ENCODE measurements at places on chromosomes 2 and 18.

DNA sequence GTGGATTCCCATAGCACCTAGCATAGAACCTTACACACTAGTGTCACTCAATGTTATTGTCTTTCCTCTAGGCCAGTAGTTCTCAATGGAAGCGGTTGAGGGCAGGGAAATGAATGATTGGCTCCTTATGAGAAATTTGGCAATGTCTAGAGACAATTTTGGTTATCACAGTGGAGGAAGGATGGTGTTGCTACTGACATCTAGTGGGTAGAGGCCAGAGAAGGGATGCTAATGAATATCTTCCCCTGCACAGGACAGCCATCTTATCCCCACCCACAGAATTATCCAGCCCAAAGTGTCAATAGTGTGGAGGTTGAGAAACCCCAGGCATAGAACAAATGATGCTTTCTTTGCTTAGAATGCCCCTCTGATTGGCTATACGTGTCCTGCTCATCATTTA, 15.8 kb downstream of the C18orf63 start:
- DNase-seq: no peak

DNA sequence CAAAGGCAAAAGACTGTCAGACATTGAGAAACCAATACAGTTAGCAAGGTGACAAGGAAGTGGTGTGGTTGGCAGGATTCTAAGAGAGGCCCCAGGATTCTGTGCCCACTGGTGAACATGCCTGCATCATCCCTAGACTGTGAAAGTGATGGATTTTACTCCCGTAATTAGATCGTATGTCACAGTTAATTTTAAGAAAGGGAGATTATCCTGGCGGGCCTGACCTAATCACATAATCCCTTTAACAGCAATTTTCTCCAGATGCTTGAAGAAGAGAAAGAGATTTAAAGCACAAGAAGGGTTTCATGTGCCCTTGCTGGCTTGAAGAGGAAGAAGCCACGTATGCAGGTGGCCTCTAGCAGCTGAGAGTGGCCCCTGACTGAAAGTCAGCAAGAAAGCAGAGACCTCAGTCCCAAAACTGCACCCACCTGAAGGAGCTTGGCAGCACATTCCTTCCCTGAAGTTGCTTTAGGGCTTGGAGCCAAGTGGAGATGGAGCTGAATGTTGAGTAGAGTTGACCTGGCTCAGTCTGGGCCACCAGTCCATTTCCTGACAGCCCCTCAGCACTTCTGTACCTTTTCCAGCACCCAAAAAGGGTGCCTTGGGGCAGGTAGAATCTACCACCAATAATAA, 49.1 kb downstream of the GTF3C3 start:
- no peak for DNase-seq

DNA sequence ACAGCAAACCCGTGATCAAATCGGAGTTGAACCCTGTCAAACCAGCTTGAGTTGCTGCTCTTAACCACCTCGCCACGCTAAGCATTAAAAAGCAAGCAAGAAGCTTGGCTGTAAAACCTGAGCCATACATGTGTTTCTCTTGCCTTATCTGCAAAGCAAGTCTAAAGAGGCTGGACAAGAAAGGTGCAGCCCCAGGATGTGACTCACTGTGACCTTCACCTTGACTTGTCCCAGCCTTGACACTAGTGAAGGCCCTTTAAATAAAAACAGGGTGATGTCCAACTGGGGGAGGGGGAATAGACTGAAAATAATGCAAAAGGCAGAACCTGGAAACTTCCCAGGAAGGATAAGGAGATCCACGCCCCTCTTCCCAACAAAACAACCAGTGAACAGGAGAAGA, 127.6 kb upstream of the NPAS2 start:
- DNase-seq: no peak

DNA sequence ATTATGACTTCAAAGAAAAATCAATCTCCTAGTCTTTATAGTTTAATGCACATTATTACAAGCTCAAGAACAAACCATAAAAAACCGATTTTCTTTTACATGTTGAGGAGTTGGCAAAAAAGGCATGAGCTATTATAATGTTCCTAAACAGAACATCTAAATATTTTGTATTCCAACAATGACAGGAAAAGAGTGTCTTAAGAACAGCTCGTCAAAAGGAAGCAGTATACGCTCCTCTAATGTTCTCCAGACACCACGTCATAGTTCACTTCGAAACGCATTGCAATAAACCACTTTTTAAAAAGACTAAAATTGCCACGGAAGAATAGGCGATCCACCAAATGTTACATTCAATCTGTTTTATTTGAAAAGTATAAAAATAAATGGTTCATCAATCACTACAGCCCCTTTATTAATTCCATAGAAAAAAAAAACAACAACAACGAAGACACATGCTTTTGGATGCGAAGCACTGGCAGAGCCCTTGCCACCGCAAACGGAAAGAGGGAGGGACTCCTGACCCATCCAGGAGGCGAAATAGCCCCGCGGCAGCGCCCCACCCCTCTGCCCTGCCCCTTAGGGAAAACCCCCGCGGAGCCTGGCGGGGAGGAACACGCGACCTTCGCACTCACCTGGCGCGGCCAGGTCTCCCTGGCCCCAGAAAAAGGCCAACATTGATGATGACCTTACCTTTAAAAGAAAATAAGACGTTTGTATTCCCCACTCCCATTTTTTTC, 45.8 kb downstream of the MBP start:
- no peak for DNase-seq

DNA sequence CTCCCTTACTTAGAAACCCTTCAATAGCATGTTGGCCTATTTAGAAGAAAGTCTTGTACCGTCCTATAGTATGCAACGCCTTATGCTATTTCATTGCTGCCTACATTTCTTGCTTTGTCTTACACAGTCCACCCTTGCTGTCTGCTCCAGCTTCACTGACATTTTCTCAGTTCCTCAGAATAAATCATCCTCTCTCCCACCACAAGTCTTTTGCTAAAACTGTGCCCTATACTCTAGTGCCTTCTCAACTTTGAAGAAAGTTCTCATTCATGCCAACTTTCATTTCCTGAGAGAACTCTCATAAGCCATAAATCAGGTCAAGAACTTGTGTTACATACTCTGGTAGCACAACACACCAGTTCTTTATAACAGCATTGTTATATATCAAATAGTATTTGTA, 54.3 kb upstream of the COL3A1 start:
- no peak for DNase-seq

GRCh38 chr2:52210161-52210560, 1178.2 kb upstream of the NRXN1 start:
- DNase-seq: no peak

GRCh38 chr2:49943944-49944778, 789.8 kb upstream of the FSHR start:
- no peak for DNase-seq

DNA sequence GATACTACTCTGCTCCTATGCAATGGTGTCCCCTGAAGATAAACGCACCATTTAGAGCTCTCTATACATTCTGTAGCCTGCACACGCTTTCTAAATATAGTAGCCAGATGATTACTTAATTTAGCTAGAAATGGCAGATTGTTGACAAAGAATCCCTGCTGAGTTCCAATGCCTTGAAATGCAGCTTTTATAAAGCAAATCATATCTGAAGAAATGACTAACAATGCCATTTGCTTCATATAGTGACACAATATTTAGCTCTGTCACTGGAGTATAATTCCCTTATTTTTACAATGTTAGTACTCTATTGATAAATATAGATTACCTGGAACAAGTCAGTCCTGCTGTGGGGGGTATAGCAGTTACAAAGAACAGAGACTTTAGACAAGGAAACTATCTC, 166.2 kb downstream of the CDCA7 start:
- no peak for DNase-seq

DNA sequence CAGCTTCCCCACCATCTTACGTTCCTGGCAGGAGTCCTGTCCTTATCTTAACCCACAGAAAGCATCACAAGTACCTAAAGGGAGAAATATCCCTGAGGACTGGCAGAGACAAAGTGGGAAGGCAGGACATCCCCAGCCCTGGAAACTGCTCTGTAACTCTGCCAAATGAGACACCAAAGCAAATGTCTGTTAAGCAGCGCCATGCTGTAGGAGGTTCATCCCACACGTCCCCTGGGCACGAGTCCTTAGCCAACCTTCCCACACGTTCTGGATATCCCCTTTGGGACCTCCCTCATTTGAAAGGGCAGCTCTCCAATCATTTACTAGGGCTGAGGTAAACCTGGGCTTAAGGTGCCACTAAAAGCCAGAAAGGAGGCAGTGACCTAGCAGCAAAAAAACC, 207.2 kb downstream of the ATAD2B start:
- no peak for DNase-seq
